ENCODE measurements at places on chromosomes 11 and 22.

DNA sequence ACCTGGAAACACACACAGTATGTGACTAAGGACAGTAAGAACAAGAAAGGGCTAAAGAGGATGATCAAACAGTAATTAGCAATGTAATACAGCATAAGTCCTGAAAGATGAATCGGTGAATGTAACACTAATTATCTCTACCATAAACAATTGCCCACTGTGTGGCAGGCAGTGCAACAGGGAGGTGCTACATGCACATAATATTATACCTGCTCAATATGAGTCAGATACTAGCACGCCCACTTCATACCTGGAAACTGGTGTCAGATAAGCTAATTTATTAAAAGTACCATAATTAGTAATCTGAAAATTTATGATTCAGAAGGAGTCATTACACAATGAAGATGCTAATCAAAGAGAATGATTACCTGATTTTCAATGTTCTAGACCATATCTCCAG is 14.9 kb downstream of the CASP12 start:
- DNase-seq, result no peak

GRCh38 chr11:48150213-48150612 is 66.4 kb upstream of the OR4B1 start:
- DNase-seq, result no peak

DNA sequence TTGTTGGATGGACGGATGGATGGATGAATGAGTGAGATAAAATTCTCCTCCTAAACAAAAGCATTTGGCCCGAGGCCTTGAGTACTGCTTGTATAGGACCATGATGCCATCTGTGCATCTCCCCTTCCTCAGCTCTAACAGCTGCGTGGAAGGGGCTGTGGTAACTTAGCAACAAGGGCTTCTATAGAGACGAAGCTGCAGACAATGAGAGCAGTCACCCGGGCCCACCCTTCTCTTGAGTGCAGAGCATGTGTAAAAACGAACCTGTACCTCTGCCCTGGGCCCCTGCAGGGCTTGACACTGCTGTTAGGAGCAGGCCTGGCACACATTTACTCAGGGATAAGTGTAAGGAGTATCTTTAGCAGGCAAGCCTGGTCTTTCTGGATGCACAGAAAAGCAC is 391.5 kb downstream of the CADM1 start:
- DNase-seq, result no peak

- DNase-seq, result no peak
Observed at GRCh38 chr22:39384750-39385480, 14.7 kb upstream of the TAB1 start.

- DNase-seq, result no peak
Observed at GRCh38 chr22:20498913-20499312, 3.3 kb upstream of the KLHL22 start.

DNA sequence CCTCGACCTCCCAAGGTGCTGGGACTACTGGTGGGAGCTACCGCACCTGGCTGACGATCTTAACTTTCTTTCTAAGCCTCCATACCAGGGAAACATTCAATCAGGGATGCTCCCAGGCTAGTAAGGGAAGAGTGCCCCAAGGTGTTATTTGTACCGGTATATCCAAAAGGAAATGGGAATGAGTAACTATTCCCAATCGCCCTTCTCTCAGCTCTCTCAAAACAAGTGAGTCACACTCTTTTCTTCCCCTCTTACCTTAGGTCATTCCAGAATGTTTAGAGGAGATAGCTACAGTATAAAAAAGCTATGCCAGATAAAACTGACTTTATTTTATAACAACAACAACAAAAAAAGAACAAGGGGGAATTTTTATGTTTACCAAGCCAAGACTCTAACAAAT is 13.7 kb downstream of the DCDC1 start:
- DNase-seq, result no peak

GRCh38 chr11:69131121-69131566 is 24.6 kb upstream of the SMIM38 start:
- no peak for DNase-seq

DNA sequence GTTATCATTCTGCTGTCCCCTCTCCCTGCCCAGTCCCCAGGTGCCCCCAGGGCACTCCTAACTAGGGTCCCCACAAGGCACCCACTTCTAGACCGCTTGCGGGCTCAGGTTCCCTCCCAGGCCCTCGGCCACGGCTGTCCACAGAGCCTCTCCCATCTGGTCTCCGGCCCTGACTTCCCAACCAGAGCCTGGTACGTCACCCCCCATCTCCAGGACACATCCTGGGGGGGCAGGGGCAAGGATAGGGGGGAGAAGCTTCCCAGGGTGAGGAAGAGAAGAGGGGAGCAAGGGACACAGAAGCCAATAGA is 457 bp downstream of the SSTR3 start:
- DNase-seq, result no peak

DNA sequence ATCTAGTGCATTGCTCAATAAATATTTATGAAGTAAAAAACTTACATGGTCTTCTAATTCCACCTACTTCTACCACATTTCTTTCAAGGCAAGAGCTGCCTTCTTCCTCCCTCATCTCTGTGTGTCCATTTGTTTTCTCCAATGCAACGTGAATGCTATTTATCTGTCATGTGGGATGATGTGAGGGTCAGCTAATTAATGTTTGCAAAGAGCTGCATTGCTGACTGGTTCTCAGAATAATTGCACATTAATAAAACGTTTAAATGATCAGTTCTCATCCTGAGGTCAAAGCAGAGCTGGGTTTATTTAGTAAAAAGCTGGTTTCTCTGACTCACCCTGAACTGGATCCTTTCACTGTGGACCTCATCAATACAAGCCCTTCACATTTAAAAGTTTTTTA is 8.7 kb downstream of the TENM4 start:
- no peak for DNase-seq

DNA sequence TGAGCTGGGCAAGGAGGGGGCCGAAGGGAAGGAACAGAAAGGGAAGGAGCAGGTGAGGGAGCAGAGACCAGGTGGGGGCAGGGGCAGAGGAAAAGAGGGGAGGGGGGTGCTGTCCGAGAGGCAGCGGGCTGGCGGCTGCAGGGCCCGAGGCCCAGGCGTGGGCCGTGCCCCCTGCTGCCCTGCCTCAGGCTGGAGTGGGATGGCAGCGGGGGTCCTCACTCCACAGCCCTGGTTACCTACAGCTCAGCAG is 2.3 kb downstream of the IGF2 start:
- DNase-seq, result no peak

DNA sequence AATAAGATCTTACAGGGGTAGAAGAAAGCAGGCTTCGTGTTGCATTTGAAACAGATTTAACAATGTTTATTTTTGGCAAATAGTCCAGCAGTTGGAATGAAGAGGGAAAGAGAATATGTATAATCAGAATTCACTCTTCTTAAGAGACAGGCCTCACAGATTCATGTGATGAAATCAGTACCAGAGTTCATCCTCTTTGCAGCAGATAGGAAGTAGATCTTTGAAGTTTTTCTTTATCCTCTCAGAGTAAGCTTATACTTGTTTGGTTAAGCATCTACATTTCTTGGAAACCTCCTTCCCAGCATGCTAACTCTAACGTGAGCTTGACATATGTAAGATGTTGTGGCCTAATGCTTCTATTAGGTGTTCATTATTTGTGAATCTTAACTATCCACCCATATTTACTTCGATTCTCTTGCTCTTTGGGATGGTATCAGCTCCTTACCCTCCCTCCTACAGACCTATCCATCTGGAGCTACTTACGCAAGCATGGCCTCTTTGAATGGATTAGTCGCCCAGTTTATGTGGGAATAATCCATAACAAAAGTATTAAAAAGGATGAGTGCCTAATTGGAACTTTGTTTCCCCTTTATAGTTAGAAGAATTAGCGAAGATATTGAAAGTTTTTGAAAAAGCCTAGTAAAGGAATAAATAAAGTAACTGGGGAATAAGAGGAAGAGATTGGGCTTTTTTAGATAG is 80.1 kb downstream of the PRMT3 start:
- DNase-seq, result no peak

DNA sequence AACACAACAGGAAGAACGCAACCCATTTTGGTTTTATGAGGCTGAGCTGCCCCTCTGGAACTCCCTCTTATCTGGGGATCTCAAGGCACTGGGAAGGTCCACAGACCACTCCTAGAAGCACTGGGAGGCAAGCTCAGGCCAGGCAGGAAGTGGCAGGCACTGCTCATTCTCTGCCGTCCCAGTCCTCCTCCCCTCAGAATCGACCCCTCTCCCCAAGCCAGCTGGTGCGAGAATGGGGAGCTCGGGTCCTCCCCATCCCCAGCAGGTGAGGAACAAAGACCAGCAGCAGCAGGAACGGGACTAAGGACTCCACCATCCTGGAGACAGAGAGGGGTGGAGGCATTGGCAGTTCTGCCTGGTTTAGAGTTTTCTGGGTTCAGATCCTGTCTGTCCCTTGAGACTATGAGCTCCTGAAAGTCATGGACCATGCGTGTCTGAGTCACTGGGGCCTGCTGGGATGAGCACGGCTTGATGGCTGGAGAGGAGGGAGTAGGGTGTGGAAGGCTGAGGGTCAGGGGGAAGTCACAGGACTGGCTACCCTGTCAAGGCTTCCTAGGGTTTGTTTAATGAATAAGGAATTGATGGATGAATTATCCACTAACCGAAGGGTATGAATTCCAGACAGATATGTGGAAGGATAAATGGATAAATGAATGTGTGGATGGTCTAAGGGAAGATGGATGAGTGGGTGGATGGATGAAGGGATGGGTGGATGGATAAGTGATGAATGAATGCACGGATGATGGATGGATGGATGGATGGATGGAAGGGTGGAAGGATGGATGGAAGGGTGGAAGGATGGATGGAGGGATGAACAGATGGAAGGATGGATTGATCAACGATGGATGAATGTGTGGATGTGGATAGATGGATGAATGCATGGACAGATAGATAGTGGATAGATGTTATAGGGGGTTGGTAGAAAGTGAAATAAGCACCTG is 6.4 kb downstream of the MYEOV start:
- no peak for DNase-seq
